CD4-positive, alpha-beta T cell treated with Interleukin-6 for 4 hours (primary cell): ENCODE measurements at places on chromosomes 13 and 19.
A peak's percentile ranks its signal among the peaks of the same experiment; 100 is the strongest.

DNA sequence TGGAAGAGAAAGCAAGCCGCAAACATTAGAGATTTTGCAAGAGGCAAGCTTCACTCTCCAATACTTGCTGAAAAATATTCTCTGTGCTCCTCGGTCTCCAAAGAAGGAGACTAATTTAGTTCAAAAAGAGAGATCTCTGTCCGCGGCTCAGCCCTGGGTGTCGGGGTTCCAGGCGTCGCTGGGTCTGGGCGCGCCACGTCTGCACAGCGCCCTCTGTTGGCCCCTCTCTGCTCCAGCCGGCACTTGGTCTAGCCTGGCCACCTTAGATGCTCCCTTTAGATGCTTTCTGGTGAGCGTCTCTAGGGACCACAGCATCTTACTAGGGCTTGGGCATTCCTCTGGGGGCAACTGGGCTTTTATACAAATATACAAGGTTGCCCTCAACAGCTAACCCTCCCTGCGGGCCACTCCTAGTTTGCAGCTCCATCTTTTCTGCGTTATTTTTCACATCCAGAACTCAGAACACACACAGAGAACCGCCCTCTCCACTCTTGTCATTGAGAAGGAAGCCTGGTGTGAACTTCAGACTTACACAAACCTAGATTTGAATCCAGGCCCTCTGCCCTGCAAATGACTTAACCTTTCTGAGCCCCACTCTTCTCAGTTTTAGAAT lies 78.3 kb downstream of the CYSLTR2 start:
- peak; percentile 72 for DNase-seq

DNA sequence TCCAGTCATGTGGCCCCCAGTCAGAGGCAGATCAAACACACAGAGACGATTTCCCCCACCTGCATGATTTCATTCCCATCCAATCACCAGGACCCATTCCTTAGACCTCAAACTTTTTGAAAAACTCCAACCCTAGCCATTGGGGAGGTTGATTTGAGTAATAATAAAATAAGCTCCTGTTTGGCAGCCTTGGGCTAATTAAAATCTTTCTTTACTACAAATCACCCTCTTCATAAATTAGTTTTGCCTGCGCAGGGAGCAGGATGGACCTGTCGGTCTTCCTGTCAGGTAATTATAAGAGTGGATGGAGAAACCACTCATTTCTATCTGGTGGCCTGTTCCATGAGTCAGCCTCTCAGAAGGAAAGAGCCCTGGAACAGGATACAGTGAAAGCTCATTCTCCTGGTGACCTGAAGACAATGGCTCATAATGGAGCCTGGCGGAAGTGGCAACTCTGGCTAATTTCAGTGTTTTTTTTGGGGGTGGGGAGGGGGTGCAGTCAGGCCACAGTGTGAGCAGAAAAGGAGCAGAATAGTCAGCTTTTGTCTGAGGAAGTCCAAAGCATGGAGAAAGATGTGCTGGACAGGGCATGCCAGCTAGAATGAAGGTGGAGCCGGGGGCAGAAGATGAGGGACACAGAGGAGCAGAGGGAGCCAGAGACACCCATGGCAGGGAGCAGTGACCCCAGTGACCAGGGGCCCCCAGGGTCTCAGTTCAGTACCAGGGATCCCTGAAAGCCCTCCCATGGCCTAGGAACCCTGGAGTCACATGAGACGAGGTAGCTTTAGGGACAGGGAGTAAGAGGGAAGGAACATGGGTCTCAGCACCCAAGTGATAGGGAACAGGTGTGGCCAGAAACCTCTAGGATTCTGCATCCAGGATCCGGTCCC lies 31.8 kb upstream of the PSG9 start:
- no peak for DNase-seq

GRCh38 chr19:19170873-19171672 lies 1.0 kb upstream of the MEF2B start:
- DNase-seq, result no peak

DNA sequence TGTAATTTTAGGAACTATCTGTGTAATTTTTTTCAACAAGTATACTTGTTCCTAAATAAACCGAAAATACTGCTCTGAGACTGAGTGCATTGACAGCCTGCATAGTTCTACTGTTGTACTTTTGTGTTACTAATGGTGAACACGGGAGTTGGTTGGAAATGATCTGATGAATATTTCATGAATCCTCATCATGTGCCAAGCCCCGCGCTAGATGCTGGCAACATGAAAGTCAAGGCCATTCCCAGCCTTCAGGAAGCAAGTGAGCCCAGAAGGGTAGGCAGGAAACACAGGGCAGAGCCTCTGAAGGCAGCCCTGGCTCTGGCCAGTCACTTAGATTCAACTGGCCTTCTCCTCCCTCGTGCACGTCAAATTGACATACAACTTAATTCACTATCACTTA lies 106.1 kb downstream of the ABCC4 start:
- DNase-seq, result no peak

DNA sequence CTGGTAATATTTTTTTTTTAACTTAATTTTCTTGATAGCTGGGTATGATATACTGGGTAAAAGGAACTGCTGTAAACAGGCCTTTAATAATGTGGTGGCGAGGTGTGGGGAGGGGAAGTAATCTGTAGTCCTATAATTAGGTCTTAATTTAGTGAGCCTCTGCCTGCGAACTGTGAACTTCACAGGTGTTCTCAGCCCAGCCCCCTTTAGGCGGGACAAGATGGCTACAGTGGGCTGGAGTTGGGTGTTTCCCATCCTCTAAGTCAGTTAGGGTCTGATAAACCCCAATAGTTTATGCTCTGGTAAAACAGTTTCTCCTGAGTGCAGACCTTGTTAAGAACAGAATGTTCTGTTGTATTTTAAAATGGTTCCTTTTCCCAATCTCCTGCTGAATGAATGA lies 97.6 kb upstream of the SERP2 start:
- no peak for DNase-seq

GRCh38 chr13:43558939-43559338 lies 227.8 kb downstream of the ENOX1 start:
- DNase-seq, result no peak

DNA sequence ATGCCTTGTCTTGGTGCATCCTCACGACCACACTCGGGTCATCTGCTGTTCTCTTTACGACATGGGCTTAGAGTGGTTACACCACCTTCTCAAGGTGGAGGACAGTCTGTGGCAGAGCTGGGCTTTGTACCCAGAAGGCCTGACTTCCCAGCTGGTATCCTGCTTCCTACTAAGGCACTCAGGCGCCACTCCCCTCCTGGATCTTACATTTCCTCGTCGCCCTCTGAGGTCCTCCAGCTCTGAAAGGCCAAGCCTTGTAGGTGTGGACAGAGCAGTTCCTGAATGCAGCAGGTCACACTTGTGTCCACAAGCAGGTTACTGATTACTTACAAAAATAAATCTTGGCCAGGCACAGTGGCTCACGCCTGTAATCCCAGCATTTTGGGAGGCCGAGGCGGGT lies 11.9 kb downstream of the SYCE2 start:
- DNase-seq, result no peak

- no peak for DNase-seq
Measured at GRCh38 chr13:91111476-91112200, 235.8 kb upstream of the MIR17HG start.

DNA sequence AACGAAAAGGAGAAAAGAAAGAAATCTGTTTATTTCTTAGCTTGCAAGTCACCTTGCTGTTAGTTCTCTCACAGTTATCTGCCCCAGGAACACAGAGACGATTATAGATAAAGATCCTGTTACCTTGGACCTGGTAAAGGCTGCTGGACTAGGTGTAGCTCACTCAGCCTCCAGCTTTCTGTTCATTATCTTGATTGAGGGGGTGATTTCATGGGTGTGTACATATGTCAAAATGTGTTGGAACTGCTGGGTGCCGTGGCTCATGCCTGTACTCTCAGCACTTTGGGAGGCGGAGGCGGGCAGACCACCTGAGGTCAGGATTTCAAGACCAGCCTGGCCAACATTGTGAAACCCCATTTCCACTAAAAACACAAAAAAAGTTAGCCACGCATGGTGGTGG lies 27.9 kb downstream of the CERS4 start:
- no peak for DNase-seq

DNA sequence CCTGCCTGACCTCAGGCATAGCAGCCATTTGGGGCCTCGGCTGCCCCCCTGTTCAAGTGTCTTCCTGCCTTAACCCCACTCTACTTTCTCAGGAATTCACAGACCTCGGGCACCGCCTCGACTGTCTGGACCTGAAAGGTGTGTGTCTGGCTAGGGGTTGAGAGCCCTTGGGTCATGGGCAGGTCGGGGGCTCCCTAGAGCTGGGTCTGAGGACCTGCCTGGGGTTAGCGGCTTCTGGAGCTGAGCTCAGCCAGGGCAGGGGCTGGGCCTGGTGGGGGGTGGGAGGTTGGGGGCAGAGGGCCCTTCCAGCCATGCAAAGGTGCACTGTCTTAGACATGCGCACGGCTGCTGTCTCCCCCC lies 20.7 kb downstream of the NKPD1 start:
- no peak for DNase-seq

GRCh38 chr19:21466627-21467026 lies 38.8 kb upstream of the ZNF429 start:
- DNase-seq, result no peak

GRCh38 chr13:94607939-94608338 lies 6.3 kb downstream of the GPR180 start:
- no peak for DNase-seq

- DNase-seq, result peak; percentile 53
Measured at GRCh38 chr19:54517483-54517882, 14.9 kb downstream of the LAIR2 start.

DNA sequence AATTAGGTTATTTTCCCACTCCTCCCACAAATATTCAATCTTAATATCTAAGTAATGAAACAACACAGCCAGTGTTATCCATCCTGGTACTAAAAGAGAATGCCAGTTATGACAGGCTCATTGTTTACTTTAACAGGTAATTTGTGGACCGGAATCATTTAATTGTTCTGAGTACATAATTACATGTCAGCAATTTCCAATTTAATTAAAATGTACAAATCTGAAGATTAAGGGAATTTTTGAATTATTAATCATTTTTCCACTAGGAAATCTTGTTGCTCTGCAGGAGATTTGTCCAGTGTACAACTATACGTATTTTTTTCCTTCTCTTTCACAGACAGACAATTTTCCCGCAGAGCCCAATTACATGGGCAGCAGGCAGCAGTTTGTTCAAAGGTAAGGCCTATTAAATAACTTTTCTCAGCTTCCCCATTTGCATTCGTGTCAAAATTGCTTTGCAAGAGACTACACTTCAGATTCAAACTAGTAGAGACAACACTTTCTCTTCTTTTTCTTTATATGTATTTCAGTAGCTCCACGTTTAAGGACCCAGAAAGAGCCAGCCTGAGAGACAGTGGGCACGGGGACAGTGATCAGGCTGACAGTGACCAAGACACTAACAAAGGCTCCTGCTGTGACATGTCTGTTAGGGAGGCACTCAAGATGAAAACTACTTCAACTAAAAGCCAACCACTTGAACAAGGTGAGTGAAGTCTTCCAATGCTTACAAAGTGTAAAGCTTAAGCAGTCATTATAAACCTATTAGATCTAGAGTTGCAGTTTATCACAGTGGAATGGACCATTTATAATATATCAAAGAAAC lies 34.8 kb downstream of the PCDH17 start:
- DNase-seq, result no peak

- no peak for DNase-seq
Measured at GRCh38 chr19:11281356-11282049, 14.5 kb upstream of the TSPAN16 start.

DNA sequence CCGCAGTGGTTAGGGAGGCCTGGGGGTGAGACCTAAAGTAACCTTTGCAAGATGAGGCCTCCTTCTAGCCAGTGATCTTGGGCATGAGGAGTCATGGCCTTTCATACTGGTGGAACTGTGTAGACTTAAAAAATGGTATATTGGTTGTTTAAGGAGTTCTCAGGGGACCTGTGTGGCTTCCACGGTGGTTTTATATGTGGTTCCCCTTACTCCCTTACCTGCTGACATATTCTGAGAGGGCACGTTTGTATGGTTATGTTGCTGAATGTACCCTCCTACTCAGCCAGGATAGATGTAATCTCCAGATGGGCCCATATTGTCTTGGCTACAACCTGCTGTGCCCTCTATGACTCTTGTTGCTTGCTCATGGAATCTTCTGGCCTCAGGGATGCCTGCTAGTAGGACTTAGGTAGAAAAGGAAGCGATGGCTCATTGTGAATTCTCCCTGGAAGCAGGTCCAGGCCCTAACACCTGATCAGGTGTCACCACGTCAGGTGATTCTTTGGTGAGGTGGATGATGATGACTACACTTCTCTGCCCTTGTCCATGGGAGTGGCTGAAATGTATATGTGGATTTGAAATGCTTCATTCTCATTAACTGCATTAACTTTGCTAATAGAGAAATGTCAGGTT lies 1.8 kb downstream of the ZNF460 start:
- no peak for DNase-seq

- DNase-seq, result no peak
Measured at GRCh38 chr19:55692681-55693081, 17.7 kb downstream of the EPN1 start.
